SHP77 (cell line): ENCODE measurements at places on chromosomes 6 and 20.
A peak's percentile ranks its signal among the peaks of the same experiment; 100 is the strongest.

DNA sequence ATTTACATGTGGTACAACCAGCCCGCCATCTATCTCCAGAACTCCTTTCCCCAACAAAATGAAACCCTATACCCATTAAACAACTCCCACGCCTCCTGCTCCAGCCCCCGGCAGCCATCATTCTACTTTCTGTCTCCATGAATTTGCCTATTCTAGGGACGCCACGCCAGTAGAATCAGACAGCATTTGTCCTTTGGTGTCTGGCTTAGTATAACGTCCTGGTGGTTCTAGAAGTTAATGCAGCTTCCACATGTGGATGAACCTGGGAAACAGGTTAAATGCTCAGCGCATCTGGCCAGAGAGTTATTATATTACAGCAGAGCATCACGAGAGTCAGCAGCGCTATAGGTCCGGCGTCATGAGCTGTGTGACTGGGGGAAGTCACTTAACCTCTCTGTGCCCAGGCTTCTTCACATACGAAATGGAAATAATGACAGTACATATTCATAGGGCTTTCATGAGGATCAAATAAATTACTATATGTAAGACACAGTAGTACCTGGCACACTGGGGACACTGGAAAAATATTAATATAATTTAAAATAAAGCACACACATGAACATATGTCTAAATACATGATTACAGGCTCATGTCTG is 178.7 kb upstream of the TAB2 start:
- DNase-seq = no peak

- DNase-seq = no peak
Measured at GRCh38 chr6:62357835-62358234, 71.8 kb upstream of the KHDRBS2 start.

- DNase-seq = no peak
Measured at GRCh38 chr6:53730767-53731166, 64.0 kb upstream of the LRRC1 start.

- peak; percentile 57 for DNase-seq
Measured at GRCh38 chr6:40325041-40325440, 262.1 kb downstream of the LRFN2 start.

DNA sequence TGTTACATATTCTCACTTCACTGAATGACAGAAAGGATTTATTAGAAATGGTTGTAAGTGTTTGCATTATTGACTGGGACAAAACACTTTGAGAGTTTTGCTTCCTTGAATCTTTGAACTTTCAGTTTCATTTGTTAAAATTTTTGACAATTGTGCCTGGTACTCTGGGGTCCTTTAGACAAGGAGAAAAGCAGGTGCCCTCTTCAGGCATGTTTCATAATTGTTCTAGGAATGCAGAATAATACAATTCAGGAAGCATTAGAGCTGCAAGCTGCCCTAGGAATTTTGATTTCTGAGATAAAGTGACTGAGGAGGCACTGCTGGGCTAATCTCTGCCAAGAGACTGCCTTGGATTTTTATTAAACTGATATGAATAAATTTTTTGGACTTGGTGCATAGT is 49.7 kb downstream of the TOP1 start:
- DNase-seq = no peak

GRCh38 chr6:44542401-44543116 is 155.1 kb downstream of the CDC5L start:
- no peak for DNase-seq

GRCh38 chr20:4130404-4131189 is 115.2 kb upstream of the RNF24 start:
- DNase-seq = no peak

DNA sequence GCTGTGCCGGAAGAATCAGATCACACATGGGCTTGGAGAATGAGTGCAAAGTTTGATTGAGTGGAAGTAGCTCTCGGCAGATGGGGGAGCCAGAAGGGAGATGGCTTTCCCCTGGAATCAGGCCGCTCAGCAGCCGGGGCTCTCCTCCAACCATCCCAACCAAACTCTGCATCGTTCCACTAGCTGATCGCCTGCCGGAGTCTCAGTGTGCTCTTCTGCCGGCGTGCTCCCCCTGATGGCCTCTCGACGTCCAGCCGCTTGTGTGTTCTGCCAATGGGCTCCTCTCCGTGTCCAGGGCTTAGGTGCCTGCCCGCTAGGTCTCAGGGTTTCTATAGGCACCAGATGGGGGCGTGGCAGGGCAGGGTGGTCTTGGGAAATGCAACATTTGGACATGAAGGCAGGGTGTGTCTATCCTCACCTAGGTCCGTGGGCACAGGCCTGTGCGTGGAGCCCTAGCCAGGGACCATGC is 4.9 kb upstream of the BIRC7 start:
- peak; percentile 93 for DNase-seq

- peak; percentile 42 for DNase-seq
Measured at GRCh38 chr6:143058987-143059386, 1.7 kb upstream of the AIG1 start.

- DNase-seq = no peak
Measured at GRCh38 chr20:29690274-29690673, 1567.2 kb upstream of the DEFB115 start.

DNA sequence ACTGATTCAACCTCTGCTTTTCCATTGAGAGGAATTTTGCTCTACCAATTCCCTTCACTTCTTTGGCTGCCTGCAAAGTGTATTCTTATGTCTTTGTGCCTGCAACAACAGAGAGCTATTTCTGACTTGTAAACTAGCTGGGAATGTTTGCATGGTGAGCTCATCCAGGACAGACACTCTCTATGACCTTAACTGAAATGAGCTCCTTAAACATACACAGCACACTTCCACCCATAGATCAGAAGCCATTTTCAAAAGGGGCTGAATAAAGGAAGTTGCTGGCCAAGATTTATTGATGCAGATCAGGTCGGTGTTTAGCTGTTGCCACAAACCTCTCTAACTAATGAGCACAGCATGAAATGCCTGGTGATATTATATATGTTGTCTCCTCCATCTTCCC is 377.7 kb downstream of the BTBD9 start:
- no peak for DNase-seq

DNA sequence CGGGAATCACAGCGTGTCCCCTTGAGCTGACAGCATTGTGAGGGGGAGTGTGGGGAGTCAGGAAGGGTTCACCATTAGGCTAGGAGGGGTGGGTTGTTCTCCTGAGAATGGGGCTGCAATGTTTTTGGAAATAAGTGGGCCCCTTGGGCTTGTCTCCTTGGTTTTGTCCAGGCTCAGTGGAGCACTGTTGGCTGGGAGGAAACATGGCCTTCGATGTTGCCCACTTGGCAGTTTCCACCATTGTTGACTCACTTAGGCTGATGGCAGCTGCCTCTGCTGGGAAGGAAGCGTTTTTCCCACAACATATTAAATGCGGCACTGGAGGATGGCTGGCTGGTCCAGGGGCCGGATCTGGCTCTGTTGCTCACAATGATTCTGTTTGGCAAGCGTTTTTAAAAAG is 512.1 kb downstream of the QKI start:
- no peak for DNase-seq

- peak; percentile 64 for DNase-seq
Measured at GRCh38 chr6:25652007-25652515, at the start of gene SCGN. Gene SCGN, plus strand, starts transcription at chr6:25652215. Its CDS starts 189 bp downstream, at chr6:25652404.

- DNase-seq = no peak
Measured at GRCh38 chr20:48169650-48170225, 384.5 kb upstream of the SULF2 start.

- no peak for DNase-seq
Measured at GRCh38 chr20:57195469-57196100, 70.9 kb downstream of the BMP7 start.

DNA sequence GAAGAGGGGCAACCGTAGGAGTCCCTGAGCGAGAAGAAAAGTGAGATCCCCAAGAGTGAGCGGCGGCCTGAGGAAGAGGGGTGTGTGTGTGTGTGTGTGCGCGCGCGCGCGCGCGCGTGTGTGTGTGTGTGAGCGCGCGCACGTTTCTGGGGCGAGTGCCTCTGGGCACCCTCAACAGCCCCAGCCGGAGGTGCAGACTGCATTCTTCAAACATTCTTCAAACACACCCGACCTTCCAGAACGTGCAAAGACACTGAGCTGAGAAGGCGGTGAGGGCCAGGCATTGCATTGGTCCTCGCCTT is 76.2 kb upstream of the FOXP4 start:
- DNase-seq = no peak

GRCh38 chr20:57684808-57685140 is 25.0 kb downstream of the PMEPA1 start:
- no peak for DNase-seq

DNA sequence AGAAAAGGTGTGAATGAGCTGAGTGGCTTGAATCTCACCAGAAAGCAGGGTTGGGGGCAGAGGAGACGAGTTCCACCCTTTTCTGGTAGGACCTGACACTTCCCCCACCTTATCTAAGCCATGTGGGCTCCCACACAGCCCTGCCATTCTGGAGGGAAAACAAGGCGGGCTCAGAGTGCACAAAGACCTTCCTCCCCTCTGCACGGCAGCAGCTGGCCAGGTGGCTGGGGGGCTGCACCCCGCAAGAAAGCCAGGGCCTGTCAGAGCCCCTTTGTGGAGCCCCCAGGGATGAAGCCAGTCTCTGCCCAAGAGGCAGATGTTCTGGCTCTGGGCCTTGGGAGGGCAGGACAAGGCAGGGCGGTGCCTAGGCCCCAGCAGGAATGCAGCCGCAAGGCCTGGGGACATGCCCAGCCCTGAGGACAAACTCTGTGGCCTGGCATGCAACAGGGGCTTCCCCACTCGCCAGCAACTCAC is 48.4 kb upstream of the DSN1 start:
- DNase-seq = no peak

DNA sequence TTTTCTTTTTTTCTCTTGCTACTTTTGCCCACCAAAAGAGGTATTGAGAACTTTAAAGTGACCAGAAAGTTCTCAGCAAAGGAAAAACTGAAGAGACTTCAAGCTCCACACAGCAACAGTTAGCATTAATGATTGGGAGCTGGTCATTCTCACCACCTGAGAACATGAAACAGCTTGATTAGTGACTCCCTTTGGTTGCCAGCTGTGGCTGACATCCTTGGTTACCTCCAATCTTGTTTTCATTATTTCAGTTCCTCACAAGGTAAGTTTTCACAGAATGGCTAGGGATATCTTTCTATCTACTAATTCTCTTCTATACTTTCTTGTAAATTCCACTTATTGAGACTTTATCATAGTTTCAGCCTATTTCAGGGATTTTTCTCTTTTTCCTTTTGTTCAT is 427.9 kb downstream of the QKI start:
- DNase-seq = no peak

- DNase-seq = no peak
Measured at GRCh38 chr20:40855269-40855668, 166.2 kb upstream of the MAFB start.

DNA sequence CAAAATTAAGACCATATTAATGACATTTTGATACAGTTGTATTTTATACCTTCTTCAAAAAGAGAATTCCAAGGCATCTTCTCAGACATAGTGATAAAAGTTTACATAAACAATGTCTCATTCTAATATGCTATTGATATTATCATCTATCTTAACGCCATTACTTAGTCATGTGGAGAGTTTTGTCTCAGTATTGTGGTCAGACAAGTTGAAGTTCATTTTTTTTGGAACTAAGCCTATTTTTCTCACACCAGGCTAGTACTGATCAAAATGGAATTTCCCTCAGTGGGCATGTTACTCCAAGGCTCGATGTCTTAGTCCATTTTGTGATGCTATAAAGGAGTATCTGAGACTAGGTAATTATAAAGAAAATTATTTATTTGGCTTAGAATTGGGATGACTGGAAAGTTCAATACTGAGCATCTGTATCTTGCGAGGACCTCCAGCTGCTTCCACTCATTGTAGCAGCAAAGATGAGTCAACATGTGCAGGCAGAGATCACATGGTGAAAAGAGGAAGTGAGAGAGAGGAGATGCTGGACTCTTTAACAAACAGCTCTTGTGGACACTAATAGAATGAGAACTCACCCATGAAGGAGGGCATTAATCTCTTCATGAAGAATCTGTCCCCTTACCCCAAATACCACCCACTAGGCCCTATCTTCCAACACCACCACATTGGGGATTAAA is 825.5 kb upstream of the MANEA start:
- no peak for DNase-seq

- DNase-seq = no peak
Measured at GRCh38 chr6:68633281-68633971, 1.7 kb upstream of the ADGRB3 start.

GRCh38 chr20:46649650-46649949 is 1.7 kb downstream of the SLC13A3 start:
- no peak for DNase-seq

DNA sequence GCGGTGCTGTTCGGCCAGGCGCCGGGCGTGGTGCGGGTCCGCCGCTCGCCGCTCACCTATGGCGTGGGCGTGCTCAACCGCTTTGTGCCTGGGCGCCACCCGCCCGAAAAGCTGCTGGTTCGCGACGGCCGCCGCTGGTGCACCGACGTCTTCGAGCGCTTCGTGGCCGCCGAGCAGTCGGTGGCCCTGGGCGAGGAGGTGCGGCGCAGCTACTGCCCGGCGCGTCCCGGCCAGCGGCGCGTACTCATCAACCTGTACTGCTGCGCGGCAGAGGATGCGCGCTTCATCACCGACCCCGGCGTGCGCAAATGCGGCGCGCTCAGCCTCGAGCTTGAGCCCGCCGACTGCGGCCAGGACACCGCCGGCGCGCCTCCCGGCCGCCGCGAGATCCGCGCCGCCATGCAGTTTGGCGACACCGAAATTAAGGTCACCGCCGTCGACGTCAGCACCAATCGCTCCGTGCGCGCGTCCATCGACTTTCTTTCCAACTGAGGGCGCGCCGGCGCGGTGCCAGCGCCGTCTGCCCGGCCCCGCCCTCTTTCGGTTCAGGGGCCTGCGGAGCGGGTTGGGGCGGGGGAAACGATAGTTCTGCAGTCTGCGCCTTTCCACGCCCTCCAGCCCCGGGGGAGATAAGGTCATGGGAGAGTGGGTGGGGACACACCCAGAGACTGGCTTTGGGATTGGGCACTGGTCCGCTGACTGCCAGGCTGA is 15.7 kb downstream of the ADISSP start:
- DNase-seq = no peak

- DNase-seq = peak; percentile 73
Measured at GRCh38 chr20:1437235-1437904, 29.3 kb downstream of the NSFL1C start.

- no peak for DNase-seq
Measured at GRCh38 chr20:25552977-25553376, 32.4 kb downstream of the NINL start.

GRCh38 chr6:26032340-26033084 is 54.7 kb upstream of the HFE start:
- no peak for DNase-seq

- no peak for DNase-seq
Measured at GRCh38 chr20:47263465-47264084, 92.9 kb downstream of the ZMYND8 start.

GRCh38 chr6:83511901-83512681 is at the start of gene PRSS35:
Gene PRSS35, plus strand, starts transcription at chr6:83512534. Its CDS starts 10,908 bp downstream, at chr6:83523442.
- DNase-seq = peak; percentile 71
